CD4-positive, CD25-positive, alpha-beta regulatory T cell (primary cell): ENCODE measurements at places on chromosomes 5 and 9. TPM values are rescaled to one million over a fixed set of nuclear protein-coding genes. Genes with fewer than 3 reads are reported as not detected.

DNA sequence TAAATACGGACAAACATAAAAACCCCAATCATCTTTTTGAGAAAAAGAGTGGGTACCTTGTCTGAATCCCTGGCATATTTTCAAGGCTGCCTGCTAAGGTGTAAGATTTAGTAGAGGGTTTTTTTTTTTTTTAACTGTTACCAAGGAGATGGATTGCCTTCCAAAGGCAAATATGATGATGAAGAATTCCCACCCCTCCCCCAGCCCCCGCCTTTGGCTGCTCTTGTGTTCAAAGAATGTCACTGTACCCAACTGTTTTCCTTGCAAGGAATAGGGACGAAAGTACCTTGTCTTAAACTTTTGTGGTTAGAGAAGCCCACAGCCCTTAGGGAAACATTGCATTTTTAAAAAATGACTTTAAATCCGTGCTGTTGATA is 31.3 kb downstream of the ARHGAP26 start:
- H3K4me3 ChIP-seq, result peak overlapping the region; percentile 77
- DNase-seq, result no peak
- H3K4me1 ChIP-seq, result peaks cover 37% of the 10 kb centered on the region

GRCh38 chr5:84688566-84688965 is 303.9 kb upstream of the EDIL3 start:
- no peak overlapping the region for H3K27ac ChIP-seq
- H3K4me3 ChIP-seq, result no peak overlapping the region
- no peaks in the 10 kb centered on the region for H3K27me3 ChIP-seq
- no peak for DNase-seq
- no peaks in the 10 kb centered on the region for H3K4me1 ChIP-seq
- H3K36me3 ChIP-seq, result no peaks in the 10 kb centered on the region

GRCh38 chr9:127210851-127211730 is 53.5 kb upstream of the GARNL3 start:
- no peaks in the 10 kb centered on the region for H3K36me3 ChIP-seq
- DNase-seq, result no peak
- no peak overlapping the region for H3K4me3 ChIP-seq
- H3K27ac ChIP-seq, result no peak overlapping the region

- no peaks in the 10 kb centered on the region for H3K4me1 ChIP-seq
- no peak for DNase-seq
- H3K27me3 ChIP-seq, result no peaks in the 10 kb centered on the region
Observed at GRCh38 chr9:13535141-13535540, 255.6 kb upstream of the MPDZ start.

CNTNAP3B gene
- not detected for total RNA-seq

TAS2R1 gene
- not detected for total RNA-seq
